Kidney capillary endothelial cell (primary cell): ENCODE measurements at places on chromosomes 6 and 20.

DNA sequence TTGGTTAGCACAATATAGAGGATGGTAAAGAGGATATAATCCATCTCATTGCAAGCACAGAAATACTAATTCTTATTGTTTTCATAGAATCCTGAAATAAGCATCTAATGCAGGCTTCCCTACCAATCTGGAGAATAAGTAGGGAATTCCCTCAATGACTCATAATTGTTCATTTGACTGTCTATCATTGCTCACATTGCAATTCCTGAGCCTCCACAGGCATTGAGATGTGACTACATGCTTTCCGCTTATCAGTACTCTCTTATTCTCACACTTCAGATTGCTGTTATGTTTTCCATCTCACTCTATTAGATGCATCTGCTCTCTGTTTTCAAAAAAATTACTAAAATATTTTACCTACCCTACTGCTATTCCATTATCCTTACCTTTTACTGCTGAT is 216.2 kb upstream of the PRSS16 start:
- DNase-seq, result no peak

DNA sequence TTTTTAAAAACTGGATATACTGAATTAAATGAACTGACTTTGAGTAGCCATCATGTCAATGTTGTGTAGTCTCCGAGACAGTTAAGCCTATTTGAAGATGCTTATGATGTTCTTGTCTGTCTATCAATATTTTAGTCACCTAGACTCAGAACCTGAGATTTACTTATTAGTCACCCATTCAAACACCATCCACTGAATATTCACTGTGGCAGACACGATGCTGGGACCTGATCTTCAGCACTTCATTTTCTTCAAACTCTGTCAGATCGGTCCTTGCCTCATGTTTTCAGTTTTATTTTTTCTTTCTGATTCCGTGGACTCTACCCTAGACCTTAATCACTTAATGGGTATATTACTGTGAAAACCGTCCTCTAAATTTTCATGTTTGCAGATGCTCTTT is 123.7 kb upstream of the MCHR2 start:
- DNase-seq, result no peak

DNA sequence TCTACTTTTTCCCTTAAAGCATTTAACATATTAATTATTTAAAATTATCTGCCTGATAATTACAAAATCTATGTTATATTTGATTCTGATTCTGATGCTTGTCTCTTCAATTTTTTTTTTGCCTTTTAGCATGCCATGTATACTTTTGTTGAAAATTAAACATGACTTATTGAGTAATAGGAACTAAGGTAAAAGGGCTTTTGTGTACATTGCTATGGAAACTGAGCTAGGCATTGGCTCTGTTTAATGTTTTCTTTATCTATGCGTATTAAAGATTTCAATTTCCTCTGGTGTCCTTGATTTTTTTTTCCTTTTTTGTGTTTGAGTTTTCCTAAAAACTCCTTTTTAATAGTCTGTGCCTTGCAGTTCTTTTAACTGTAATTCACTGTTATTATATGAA is 805.2 kb downstream of the DHX35 start:
- no peak for DNase-seq

GRCh38 chr6:39521958-39522357 is 199.5 kb upstream of the KCNK16 start:
- DNase-seq, result no peak
